ENCODE measurements at places on chromosomes 1 and 21.

GRCh38 chr1:57887964-57888491 is 464.2 kb upstream of the DAB1 start:
- DNase-seq: no peak

- DNase-seq: no peak
Observed at GRCh38 chr1:143653429-143653802, 318.4 kb downstream of the FAM72C start.

- DNase-seq: no peak
Observed at GRCh38 chr1:31372751-31373055, 173 bp downstream of the FABP3 start.

DNA sequence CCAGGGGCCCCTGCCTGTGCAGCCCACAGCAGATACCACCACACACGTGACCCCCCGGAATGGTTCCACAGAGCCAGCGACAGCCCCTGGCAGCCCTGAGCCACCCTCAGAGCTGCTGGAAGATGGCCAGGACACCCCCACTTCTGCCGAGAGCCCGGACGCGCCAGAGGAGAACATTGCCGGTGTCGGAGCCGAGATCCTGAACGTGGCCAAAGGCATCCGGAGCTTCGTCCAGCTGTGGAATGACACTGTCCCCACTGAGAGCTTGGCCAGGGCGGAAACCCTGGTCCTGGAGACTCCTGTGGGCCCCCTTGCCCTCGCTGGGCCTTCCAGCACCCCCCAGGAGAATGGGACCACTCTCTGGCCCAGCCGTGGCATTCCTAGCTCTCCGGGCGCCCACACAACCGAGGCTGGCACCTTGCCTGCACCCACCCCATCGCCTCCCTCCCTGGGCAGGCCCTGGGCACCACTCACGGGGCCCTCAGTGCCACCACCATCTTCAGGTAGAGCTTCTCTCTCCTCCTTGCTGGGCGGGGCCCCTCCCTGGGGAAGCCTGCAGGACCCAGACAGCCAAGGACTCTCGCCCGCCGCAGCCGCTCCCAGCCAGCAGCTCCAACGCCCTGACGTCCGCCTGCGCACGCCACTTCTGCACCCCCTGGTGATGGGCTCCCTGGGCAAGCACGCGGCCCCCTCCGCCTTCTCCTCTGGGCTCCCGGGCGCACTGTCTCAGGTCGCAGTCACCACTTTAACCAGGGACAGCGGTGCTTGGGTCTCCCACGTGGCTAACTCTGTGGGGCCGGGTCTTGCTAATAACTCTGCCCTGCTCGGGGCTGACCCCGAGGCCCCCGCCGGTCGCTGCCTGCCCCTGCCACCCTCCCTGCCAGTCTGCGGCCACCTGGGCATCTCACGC is 51.0 kb downstream of the COL18A1 start:
- DNase-seq: no peak

DNA sequence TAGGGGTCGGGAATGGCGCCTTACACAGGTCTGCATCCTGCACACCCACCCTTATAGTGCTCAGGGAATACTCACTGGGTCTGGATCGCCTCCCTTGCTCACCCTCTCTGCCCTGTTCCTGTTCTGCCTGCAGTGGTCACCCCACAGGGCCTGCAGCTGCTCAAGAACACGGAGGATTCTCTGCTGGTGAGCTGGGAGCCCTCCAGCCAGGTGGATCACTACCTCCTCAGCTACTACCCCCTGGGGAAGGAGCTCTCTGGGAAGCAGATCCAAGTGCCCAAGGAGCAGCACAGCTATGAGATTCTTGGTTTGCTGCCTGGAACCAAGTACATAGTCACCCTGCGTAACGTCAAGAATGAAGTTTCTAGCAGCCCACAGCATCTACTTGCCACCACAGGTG is 12.4 kb downstream of the TNN start:
- no peak for DNase-seq

- no peak for DNase-seq
Observed at GRCh38 chr1:71303617-71304041, 222.8 kb upstream of the ZRANB2 start.

- DNase-seq: no peak
Observed at GRCh38 chr1:112743174-112744008, 28.3 kb upstream of the PPM1J start.

DNA sequence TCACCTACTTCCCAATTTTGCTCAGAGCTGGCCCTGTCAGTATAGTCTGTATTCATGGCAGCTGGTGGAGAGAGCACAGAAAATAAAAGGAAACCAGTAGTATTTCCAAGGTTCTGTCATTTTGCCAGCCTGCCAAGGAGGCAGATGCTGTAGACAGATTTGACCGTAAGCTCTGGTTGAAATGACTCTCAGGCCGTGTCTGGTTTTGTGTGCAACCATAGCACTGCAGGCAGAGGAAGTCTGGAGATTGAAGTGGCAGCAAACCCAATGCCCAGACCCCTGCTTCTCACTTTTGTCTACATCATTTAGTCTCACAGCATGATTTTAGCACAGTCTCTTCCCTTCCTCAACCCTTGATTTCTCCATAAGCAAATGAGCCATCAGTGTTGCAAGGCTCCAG is 291.7 kb downstream of the PAPPA2 start:
- no peak for DNase-seq

DNA sequence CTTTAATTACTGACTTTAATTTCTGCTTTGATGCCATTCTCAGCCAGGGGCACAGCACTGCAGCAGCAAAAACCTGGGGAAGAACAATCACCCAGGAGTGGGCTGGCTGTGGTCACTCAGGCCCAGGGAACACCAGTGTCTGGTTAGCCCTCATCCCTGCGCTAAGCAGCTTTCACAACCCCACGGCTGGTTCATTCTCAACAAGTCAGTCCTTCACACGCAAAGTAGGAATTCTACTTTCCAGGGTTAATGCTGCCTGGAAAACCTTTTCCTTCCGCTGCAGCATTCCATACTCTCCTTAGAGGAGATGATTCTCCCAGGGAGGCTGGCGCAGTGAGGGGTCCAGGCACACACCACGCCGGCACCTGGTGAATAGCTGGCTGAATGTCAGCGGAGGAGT is 24.3 kb upstream of the KCNE1 start:
- no peak for DNase-seq

DNA sequence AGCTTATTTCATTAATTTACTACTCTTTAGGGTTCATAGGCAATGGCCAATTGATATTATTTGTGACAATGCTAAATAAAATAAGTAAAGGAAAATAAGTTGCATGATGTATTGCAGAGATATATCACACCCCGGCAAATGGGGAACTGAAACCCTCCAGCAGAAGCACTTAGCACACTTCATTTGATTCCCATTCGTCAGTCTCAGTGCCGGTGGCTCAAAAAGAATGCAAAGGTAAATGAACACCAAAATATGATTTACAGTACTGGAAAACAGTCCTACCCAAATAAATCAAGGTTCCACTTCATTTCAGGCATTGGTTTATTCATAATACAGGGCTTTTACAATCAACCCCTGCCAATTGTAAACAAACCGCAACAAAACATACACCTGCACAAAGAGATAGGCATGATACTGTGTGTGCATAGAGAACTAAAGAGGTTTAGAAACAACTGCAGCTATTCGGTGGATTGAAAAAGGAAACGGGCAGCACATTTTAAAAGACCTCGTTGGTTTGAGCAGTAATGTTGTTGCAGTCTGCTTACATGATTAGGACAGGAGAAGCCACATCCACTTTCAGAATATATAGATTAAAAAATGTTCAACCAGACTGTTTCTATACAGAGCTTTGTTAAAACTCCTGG is 1019.2 kb downstream of the TTLL7 start:
- no peak for DNase-seq

DNA sequence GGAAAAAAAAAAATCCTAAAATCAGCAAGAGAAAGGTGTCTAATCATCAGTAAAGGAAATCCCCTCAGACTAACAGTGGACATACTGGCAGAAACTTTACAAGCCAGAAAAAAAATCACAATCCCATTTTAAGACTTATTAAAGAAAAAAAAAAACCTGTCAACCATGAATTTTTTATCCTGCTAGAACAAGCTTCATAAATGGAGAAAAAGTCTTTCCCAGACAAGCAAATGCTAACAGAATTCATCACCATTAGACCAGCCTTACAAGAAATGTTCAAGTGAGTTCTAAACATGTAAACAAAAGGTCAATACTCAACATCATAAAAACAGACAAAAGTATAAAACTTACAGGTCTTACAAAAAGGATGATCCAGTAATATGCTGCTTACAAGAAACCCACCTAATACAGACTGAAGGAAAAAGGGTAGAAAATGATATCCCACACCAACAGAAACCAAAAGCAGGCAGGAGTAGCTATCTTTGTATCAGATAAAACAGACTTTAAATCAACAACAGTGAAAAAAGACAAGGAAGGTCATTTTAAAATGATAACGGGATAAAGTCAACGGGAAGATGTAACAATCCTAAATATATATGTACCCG is 129.6 kb downstream of the EVI5 start:
- no peak for DNase-seq

DNA sequence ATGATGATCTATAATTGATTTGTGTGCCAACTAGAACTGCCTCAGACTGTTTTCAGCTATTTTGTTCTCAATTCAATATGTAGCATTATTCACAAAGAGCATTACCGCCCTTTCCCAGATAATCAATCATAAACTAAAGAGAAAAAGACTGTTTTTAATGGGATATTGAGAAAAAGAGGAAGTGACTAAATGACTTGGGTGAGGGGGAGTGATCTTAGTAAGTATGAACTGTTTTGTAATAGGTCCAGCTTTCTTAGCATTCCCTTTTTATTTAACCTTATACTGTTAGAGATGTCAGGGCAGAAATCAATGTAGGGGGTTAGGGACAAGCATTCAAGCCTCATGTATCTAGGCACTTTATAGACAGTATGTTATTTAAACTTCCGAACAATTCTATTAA is 157.8 kb upstream of the DPYD start:
- DNase-seq: no peak

- DNase-seq: no peak
Observed at GRCh38 chr1:201329286-201329685, 46.0 kb downstream of the PKP1 start.

Measured in activated CD8-positive, alpha-beta memory T cell treated with anti-CD3 and anti-CD28 coated beads, Interleukin-2, amount 50 U/mL, for 4 hours (primary cell).